ENCODE measurements at places on chromosomes 13 and 19.
A peak's percentile ranks its signal among the peaks of the same experiment; 100 is the strongest.

GRCh38 chr19:40147693-40148347 lies 43.4 kb upstream of the MAP3K10 start:
- no peak overlapping the region for H3K27ac ChIP-seq
- no peaks in the 10 kb centered on the region for H3K4me1 ChIP-seq
- H3K4me3 ChIP-seq: no peak overlapping the region
- no peaks in the 10 kb centered on the region for H3K36me3 ChIP-seq
- DNase-seq: no peak

- no peak overlapping the region for H3K27ac ChIP-seq
- no peaks in the 10 kb centered on the region for H3K4me1 ChIP-seq
- no peaks in the 10 kb centered on the region for H3K27me3 ChIP-seq
- H3K36me3 ChIP-seq: no peaks in the 10 kb centered on the region
- no peak overlapping the region for H3K4me3 ChIP-seq
Observed at GRCh38 chr13:30107121-30107520, 200.2 kb downstream of the KATNAL1 start.

GRCh38 chr19:3054972-3055740 lies 7.1 kb downstream of the TLE5 start:
- no peak overlapping the region for H3K4me3 ChIP-seq
- peak; percentile 53 for DNase-seq
- no peak overlapping the region for H3K27ac ChIP-seq
- no peaks in the 10 kb centered on the region for H3K27me3 ChIP-seq
- H3K36me3 ChIP-seq: peaks cover 7% of the 10 kb centered on the region

- DNase-seq: no peak
- no peaks in the 10 kb centered on the region for H3K27me3 ChIP-seq
- H3K4me1 ChIP-seq: peaks cover 4% of the 10 kb centered on the region
- peak overlapping the region; percentile 34 for H3K27ac ChIP-seq
- H3K4me3 ChIP-seq: no peak overlapping the region
Observed at GRCh38 chr19:38691938-38692457, 44.5 kb downstream of the ACTN4 start.

DNA sequence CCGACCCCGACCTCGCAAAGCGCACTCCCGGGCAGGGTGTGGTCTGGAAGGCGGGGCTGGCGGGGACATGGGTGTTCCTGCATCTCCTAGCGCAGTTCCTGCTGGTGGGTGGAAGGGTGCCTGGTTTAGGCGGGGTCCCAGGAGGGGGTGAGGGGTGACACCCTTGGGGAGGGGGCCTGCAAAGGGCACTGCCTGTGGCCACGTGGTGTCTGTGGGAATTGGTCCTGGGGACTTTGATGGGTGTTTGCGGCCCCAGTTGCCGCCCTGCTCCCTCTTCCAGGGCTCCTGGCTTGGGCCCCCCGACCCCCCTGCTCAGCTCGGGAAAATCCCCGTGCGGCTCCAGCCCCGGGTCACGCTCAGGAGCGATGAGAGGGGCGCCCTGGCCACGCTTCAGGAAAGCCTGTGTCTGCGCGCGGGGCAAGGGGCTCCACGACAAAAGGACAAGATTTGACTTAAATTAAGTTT lies 19.1 kb downstream of the WTIP start:
- no peaks in the 10 kb centered on the region for H3K27me3 ChIP-seq
- peaks cover 2% of the 10 kb centered on the region for H3K4me1 ChIP-seq
- no peaks in the 10 kb centered on the region for H3K36me3 ChIP-seq
- no peak overlapping the region for H3K4me3 ChIP-seq
- DNase-seq: no peak

GRCh38 chr19:12666265-12667048 lies at the start of the genes MAN2B1 and WDR83:
Gene MAN2B1 (minus strand): TSS chr19:12666742. CDS start chr19:12666701, 41 bp downstream.
Gene WDR83 (plus strand): TSS chr19:12666807. CDS start chr19:12669791, 2,984 bp downstream.
- H3K36me3 ChIP-seq: peaks cover 4% of the 10 kb centered on the region
- H3K27me3 ChIP-seq: no peaks in the 10 kb centered on the region
- H3K27ac ChIP-seq: peak within 1 kb of the TSS; percentile 10
- peaks cover 3% of the 10 kb centered on the region for H3K4me1 ChIP-seq
- peak; percentile 91 for DNase-seq

DNA sequence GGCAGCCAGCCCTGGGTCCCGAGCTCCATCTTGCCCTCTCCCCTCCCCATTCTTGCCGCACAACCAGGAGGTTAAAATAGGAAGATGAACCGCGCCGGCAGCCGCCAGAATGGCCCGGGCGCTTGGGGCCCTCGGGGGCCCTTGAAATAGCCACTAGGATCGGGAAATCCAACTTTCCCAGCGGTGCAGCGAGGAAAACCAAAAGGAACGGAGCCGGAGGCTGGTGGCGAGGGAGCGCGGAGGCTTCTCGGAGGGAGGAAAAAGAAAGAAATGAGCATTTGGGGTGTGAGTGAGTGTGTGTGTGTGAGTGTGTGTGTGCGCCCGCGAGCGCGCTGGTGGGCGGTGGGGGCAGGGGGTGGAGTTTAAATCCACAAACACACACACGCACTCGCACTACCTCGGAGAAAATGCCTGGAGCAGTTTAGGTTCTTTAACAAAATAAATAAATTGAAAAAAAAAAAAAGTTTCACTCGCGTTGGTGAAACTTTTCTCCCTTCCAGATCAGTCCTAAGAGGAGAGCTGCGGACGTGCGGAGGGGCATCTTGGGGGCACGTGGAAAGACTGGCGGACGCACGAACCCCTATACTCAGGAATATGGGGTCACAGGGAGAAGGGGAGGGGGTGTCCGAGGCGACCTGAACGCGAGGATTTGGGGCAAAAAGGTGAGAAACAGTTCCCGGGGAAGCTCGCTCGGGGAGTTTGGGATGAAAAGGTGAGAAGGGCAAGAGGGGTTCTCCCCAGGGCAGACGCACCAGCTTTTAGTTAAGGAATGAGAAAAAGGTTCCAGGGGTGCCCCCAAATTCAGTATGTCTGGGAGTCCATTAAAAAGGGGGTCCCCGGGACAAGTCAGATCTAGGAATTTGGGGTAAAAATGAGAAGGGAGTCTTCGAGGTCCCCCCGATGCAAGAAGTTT lies 1.3 kb downstream of the RFX2 start:
- peaks cover 12% of the 10 kb centered on the region for H3K27me3 ChIP-seq
- no peaks in the 10 kb centered on the region for H3K4me1 ChIP-seq
- H3K27ac ChIP-seq: no peak overlapping the region
- H3K4me3 ChIP-seq: no peak overlapping the region

GRCh38 chr19:55652311-55653128 lies 2.3 kb upstream of the U2AF2 start:
- H3K4me3 ChIP-seq: no peak overlapping the region
- H3K27ac ChIP-seq: no peak overlapping the region
- H3K4me1 ChIP-seq: peaks cover 4% of the 10 kb centered on the region
- H3K36me3 ChIP-seq: no peaks in the 10 kb centered on the region
- DNase-seq: no peak

- no peaks in the 10 kb centered on the region for H3K27me3 ChIP-seq
- no peaks in the 10 kb centered on the region for H3K36me3 ChIP-seq
- no peaks in the 10 kb centered on the region for H3K4me1 ChIP-seq
- H3K4me3 ChIP-seq: no peak overlapping the region
- no peak overlapping the region for H3K27ac ChIP-seq
- no peak for DNase-seq
Observed at GRCh38 chr13:103007427-103007762, 58.8 kb downstream of the SLC10A2 start.

DNA sequence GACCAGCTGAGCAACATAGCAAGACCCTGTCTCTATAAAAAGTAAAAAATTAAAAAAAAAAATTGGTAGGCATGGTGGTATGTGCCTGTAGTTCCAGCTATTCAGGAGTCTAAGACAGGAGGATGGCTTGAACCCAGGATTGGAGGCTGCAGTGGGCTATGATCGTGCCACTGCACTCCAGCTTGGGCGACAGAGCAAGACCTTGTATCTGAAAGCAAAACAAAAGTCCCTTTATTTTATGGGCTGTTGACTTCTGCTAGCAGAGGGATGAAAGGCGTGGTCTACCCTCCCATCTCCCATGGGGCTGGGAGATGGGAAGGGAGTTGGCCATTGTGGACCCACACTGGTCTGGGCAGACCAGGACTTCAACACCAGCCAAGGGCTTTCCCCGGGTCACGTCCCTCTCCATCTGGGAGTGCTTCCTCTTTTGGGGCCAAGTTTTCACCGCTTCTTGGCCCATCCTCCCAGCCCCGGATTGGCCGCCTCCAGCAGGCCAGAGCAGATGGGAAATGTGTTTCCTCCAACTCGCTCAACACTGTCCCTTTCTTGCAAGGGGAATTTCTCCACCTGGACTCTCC lies 2.2 kb upstream of the TNFSF9 start:
- peaks cover 10% of the 10 kb centered on the region for H3K27me3 ChIP-seq
- no peak overlapping the region for H3K27ac ChIP-seq
- no peak overlapping the region for H3K4me3 ChIP-seq
- peak; percentile 46 for DNase-seq

- H3K4me3 ChIP-seq: no peak overlapping the region
- H3K4me1 ChIP-seq: peaks cover 3% of the 10 kb centered on the region
- no peaks in the 10 kb centered on the region for H3K36me3 ChIP-seq
- no peaks in the 10 kb centered on the region for H3K27me3 ChIP-seq
- no peak for DNase-seq
- no peak overlapping the region for H3K27ac ChIP-seq
Observed at GRCh38 chr13:73254827-73255226, 196.0 kb downstream of the KLF5 start.

GRCh38 chr13:113841353-113841650 lies 22.6 kb downstream of the GAS6 start:
- H3K4me3 ChIP-seq: no peak overlapping the region
- H3K36me3 ChIP-seq: no peaks in the 10 kb centered on the region
- peaks cover 3% of the 10 kb centered on the region for H3K4me1 ChIP-seq

DNA sequence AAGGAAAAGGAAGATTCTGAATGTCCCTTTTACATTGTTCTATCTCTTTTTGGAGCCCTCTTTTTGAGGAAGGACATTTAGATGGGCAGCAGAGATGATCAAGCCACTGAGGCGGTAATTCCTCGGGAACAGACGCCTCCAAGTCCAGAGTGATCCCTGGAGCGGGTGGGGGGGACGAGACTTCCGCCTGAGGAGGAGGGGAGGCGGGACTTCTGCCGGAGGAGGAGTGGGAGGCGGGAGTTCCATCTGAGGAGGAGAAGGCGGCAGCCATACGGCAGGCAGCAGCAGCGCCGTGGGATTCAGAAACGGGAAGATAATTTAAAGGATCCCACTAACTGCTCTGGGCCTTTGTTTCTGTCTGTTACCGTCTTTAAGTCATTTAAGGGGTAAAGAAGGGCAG lies 37.6 kb upstream of the CD177 start:
- no peak for DNase-seq
- H3K27ac ChIP-seq: no peak overlapping the region
- H3K27me3 ChIP-seq: no peaks in the 10 kb centered on the region
- H3K4me1 ChIP-seq: no peaks in the 10 kb centered on the region
- no peaks in the 10 kb centered on the region for H3K36me3 ChIP-seq
- no peak overlapping the region for H3K4me3 ChIP-seq

- no peak overlapping the region for H3K4me3 ChIP-seq
- H3K4me1 ChIP-seq: peaks cover 4% of the 10 kb centered on the region
- no peaks in the 10 kb centered on the region for H3K27me3 ChIP-seq
- H3K27ac ChIP-seq: peak overlapping the region; percentile 2
- no peaks in the 10 kb centered on the region for H3K36me3 ChIP-seq
Observed at GRCh38 chr13:97258801-97259200, 36.7 kb downstream of the MBNL2 start.

All from mesendoderm (in vitro differentiated cells).